CD4-positive, CD25-positive, alpha-beta regulatory T cell (primary cell): ENCODE measurements at places on chromosomes 7 and 10. TPM values are rescaled to one million over a fixed set of nuclear protein-coding genes. Genes with fewer than 3 reads are reported as not detected.

The TACR2 gene
- total RNA-seq: not detected

The HSPA12A gene
- total RNA-seq: 0.72 TPM

The PNLIPRP3 gene
- total RNA-seq: not detected

GRCh38 chr10:7258948-7259523 lies 151.8 kb downstream of the SFMBT2 start:
- DNase-seq: no peak

DNA sequence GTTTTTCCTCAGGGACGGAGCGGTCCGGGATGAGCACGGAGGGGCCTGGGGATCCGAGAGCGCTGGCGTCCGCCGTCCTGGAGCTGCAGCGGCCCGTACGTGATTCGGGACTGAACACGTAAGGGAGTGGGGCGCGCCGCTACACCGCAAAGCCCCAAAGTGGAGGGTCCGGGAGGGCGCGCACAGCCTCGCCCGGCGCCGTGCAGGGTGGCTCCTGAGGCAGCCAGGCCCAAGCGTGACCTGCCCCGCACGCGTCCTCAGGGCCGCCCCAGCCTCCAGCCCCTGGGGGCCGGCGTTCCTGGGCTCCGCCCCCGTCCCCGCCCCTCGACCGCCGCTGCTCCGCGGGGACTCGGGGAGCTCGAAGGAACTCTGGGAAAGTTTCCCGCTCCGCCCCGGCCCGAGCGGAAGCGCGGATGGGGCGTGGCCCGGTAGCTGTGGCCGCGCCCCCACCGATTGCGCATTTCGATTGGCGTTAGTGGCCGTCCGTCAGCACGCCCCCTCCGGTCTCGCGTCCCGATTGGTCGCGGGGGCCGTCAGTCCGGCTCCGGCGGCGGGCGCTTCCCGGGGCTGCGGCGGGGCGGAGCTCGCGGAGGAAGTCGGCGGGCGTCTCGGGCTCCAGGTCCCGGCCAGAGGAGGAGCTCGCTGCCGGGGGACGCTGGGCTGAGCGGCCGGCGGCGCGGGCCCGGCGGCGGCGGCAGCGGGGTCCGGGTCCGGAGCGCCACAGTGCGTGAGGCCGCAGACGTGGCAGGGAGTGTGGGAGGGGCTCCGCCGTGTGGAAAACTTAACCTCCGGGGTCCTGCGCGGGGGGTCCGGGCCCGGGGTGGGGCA lies at the start of the genes ANKRD16 and FBH1:
TSS of gene ANKRD16 (minus strand) at position 270 of the 828 bp plus-strand sequence. CDS start 539 bp downstream, outside the sequence.
TSS of gene FBH1 (plus strand) at position 620 of the 828 bp plus-strand sequence. CDS start at position 723, 103 bp downstream.
- DNase-seq: peak; percentile 96

GRCh38 chr10:96740579-96741281 lies 20.4 kb upstream of the PIK3AP1 start:
- DNase-seq: no peak

The OPN1SW gene
- not detected for total RNA-seq

The EPDR1 gene
- not detected for total RNA-seq

The PTER gene
- total RNA-seq: 17.8 TPM

The SP4 gene
- 43.5 TPM for total RNA-seq

The AFAP1L2 gene
- 1.1 TPM for total RNA-seq

DNA sequence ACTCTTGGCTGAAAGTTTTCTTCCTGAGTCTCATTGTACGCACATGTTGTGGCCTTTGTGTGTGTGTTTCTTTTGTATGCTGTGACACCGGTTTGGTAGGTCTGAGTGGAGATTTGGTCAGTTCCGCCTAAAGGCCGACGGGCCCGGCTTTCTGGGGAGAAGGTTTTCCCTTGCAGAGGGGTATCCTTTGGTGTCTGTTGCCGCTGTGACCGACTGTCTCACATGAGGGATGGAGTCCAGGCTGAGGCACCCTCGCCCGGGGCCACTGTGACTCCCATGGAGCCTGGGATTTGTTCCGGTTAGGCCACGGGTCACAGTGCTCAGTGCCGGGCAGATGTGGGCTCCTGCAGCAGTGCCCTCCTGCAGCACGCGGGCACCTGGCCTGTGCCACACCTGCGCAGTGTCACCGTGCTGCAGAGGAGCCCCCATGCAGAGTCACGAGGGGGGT lies 19.4 kb downstream of the INPP5A start:
- DNase-seq: no peak

DNA sequence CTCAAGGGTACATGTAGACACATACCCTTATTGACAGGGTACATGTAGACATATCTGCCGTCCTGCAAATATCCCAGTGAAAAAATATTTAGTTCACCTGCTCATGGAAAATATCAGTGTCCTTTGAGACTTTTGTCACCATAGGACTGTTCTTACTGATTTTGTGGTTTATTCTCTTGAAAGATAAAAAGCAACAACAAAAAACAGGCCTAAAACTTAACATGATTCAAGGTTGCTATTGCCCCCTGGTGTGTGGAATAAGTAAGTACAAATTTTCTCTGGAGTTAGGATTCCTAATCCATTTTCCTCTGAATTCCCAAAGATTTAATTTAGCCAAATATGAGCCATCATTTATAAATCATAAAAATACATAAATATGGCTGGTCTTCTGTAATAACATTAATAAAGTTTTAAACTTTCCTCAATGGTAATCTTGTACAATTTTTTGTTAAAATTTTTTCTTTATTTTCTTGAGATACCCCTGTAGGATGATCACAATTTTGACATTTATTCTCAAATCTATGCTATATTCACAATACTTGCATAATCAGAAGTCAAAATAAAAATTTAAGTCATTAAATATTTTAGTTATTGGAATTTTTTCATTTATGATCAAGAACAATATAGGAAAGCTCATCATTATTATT lies 741.4 kb upstream of the POT1 start:
- no peak for DNase-seq

GRCh38 chr10:90958781-90959180 lies 37.9 kb upstream of the ANKRD1 start:
- DNase-seq: no peak

The MBL2 gene
- total RNA-seq: not detected

GRCh38 chr7:111532625-111533024 lies 29.7 kb downstream of the IMMP2L start:
- no peak for DNase-seq

The CYP3A7 gene
- not detected for total RNA-seq
